ENCODE measurements at places on chromosomes 2 and 18.

DNA sequence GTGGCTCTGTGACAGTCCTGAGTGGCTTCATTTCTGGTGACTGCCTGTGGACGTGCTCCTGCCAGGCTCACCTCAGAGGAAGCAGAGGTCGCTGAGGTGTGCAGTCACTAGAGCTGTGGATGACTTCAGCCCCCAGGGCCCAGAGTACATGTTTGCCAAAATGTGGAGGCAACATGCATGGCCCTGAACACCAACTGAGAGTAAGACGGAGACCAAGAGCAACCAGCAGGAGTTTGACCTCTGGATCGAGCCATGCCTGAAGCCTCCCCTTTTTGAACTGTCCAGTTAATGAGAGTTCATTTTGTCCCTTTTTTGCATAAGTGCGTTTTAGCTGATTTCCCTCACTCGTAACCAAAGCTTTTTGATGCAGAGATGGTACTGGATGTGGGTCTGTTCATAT is 184.9 kb downstream of the RTP5 start:
- no peak for DNase-seq

GRCh38 chr2:204183608-204184007 is 247.0 kb downstream of the ICOS start:
- no peak for DNase-seq

- DNase-seq: no peak
Observed at GRCh38 chr18:72107647-72108383, 436.3 kb downstream of the CBLN2 start.

DNA sequence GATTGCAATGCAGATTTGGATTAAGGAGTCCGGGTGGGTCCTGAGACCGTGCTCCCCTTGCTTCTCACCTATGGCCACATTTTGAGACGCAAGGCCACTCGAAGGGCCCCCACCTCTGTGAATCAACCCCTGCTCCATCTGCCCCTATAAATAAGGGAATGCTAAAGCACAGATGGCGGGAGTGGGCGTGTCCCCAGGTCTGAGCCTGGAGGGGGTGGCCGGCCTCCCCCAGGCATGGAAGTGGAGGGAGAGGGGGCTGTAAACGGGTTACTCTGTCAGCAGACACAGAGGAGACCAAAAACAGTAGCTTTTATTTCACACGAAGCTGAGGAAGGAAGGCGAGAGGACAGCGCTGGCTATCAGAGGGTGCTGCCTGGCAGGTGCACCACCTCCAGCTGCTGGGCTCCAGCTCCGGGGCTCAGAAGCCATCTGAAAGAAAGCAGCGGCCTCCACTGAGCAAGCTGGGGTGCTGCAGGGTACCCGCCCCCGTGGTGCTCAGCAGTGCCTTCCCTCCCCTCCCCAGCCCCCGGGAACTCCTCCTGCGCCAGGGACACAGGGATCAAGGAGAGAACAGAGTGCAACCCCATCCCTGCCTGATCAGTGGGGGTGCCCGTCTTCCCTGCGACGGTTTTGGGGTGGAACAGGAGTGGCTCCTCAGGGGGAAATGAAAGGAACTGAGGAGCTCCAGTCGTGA is 56.7 kb upstream of the RAB6C start:
- no peak for DNase-seq

- DNase-seq: no peak
Observed at GRCh38 chr18:50711386-50711785, 108.4 kb downstream of the MRO start.

DNA sequence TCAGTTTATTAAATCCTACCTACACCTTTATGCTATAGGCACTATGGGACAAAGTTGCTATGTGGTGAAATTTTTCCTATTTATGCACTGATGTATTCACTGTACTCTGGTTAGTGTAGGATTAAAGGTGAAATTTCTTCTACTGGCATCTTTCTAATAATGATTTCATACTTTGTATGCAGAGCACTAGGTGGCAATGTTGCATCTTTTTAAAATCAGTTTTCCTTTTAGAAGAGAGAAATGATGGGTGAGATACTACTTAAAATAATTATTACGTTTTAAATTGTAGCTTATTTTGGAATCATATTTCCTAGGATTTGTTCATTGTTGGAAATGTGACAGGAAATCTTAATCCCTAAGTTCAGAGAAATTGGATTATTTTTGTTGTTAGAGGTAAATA is 150.9 kb downstream of the CD8B2 start:
- no peak for DNase-seq
